Skin of body (tissue), 3 donors: ENCODE measurements at places on chromosomes 4 and X.

DNA sequence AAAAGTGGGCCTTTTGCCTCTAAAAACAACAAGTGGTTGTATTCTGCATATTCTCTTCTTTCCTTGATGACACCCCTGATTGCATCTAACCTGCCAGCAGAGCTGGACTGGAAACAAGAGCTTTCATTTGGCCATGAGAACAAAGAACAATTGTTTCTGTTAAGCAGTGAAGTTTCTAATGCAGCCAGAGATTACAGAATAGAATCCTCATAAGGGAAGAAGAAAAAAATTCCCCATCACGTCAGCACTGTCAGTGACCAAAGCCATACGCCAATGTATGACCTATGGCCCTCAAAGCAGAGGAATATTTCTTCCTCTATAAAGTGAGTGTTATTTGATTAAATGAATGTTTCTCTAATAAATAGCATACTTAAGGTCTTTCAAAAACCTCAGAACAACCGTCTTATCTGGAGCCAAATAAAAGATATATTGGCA, 529.1 kb upstream of the INTU start:
- peak; percentile 53 for DNase-seq

DNA sequence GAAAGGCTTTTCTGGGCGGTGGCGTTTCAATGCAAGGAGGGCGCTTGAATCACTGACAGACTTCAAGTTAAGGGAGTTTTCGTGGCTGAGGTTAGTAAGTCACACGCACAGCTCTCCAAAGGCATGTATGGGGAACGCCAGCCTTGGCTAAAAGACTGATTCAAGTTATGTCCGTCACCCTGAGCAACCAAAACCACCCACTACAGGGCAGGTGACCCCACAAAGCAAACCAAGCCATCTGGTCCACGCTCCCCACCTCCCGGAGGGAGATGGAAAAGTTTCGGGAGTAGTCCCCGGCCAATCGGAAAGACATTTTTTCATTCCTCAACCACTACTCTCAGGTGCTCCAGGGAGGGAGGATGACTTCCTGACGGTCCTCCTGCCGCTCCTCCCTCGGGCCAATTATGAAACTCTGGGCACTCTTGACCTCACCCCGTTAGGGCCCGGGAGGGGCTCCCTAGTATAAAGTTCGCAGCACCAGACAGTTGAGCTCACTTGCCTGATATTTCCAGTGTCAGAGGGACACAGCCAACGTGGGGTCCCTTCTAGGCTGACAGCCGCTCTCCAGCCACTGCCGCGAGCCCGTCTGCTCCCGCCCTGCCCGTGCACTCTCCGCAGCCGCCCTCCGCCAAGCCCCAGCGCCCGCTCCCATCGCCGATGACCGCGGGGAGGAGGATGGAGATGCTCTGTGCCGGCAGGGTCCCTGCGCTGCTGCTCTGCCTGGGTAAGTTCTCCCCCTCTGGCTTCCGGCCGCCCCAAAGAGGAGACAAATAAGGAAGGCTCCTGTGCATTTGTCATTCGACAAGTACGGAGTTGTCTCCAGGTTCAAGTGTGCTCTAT, at the start of gene EREG:
Gene EREG, plus strand, starts transcription at position 494 of the 840 bp plus-strand sequence. Its CDS starts 164 bp downstream, at position 658.
- no peak for DNase-seq

GRCh38 chrX:123647244-123647643, 85.6 kb downstream of the THOC2 start:
- DNase-seq, result no peak

- DNase-seq, result no peak
Observed at GRCh38 chrX:8033175-8033574, 106.0 kb upstream of the PNPLA4 start.
